AG08395 (cell line): ENCODE measurements at places on chromosomes 16 and 17.

- no peak for DNase-seq
Observed at GRCh38 chr16:46746821-46747776, 1.0 kb downstream of the MYLK3 start.

GRCh38 chr17:11467639-11468038, 130.6 kb upstream of the DNAH9 start:
- DNase-seq, result no peak

DNA sequence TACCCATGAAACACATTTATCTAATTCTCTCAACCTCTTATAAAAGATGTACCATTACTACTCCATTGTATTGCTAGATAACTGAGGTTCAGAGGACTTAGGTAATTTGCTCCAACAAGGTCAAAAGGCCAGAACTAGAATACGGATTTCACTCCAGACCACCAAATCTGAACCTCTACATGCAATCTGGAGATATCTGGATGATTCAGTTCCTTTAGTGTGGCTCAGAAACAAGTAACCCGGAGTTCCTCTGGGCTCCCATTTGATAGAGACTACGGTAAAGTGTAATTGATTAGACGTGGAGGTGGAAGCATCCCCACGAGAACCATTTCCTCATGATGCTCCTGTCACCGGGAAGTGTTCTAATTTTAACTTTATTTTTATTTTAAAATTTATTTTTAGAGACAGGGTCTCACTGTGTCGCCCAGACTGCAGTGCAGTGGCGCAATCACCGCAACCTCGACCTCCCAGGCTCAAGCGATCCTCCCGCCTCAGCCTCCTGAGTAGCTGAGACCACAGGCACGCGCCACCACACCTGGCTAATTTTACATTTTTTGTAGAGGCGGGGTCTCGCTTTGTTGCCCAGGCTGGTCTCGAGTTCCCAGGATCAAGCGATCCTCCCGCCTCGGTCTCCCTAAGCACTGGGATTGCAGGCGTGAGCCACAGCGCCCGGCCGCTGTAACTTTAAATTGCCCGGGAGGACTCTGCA, 608 bp upstream of the COX10 start:
- no peak for DNase-seq

DNA sequence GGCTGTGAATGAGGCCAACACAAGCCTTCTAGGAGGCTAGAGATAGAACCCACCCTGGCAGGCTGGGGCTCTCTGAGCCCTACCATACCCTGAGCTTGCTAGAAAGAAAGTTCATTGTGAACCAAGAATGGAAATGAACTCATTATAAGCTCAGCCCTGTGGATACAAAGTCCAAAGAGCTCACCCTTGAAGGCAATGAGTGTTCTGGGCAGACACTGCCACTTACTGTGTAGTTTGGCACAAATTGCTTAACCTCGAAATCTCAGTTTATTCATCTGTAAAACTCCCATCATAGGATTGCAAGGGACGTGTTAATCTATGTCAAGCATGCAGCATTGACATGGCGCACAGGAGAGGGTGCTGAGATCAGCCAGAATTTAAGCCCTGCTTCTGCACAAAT, 5.5 kb downstream of the KDM8 start:
- DNase-seq, result no peak

DNA sequence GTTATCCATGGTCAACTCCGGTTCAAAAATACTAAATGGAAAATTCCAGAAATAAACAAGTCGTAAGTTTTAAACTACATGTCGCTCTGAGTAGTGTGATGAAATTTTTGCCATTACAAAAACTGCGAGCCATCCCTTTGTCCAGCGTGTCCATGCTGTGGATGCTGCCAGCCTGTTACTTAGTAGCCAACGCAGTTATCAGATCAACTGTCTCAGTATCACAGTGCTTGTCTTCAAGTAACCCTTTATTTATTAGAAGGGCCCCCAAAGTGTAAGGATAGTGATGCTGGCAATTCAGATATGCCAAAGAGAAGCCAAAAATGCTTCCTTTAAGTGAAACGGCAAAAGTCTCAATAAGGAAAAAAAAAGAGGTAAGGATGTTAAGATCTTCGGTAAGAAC, 23.9 kb downstream of the SNN start:
- DNase-seq, result no peak

- peak; percentile 47 for DNase-seq
Observed at GRCh38 chr16:49755313-49755620, 100.6 kb downstream of the ZNF423 start.

DNA sequence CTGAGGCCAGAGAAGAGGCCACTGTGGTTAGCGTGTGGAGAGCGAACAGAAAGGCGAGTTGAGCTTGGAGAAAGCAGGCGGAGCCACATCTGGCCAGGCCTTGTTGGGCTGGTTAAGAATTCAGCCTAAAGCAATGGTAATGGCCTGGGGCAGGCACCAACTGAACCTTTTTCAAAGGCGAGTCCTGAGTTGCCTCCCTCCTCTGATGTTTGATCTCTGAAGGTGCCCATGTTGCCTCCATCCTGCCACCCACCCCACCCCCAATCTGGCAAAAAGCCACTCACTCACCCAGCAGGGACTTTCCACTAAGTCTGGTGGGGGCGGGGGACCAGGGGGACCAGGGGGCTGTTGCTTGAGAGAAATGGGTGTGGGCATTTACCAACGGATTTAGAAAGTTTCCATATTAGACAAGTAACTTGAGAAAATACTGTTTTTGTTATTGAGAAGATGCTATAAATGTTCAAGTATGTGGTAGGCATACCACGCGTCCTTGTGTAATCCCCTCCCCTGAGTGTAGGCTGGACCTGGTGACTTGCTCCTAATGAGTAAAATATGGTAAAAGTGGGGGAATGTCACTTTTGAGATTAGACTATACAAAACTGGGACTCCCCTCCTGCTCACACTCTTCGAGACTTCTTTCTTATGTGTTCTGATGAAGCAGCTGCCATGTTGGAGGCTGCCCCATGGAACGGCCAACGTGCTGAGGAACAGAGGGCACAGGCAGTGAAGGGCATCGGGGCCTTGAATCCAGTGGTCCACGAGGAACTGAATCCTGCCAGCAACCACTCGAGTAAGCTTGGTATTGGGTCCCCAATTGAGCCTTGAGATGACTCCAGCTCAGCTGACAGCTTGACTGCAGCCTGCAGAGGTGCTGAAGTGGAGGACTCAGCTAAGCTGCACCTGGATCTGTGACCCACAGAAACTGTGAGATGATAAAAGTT, 29.9 kb upstream of the TNS4 start:
- no peak for DNase-seq

DNA sequence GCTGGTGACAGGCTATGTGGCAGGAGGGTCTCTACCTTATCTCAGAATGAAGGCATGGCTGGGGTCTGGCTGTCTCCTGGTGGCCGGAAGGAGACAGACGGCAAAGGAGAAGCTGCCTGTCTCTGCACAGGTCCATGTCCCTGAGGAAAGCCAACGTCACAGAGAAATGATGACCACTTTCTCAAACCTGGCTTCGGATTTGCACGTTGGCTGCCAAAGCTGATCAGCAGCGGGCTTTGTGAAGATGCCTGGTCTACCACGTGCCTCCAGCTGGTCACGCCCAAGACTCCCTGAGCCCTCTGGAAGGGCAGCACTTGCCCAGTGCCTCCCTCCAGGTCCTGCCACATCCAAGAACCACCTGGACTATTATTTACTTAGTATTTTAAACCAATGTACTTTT, 8.4 kb downstream of the DEXI start:
- DNase-seq, result no peak

DNA sequence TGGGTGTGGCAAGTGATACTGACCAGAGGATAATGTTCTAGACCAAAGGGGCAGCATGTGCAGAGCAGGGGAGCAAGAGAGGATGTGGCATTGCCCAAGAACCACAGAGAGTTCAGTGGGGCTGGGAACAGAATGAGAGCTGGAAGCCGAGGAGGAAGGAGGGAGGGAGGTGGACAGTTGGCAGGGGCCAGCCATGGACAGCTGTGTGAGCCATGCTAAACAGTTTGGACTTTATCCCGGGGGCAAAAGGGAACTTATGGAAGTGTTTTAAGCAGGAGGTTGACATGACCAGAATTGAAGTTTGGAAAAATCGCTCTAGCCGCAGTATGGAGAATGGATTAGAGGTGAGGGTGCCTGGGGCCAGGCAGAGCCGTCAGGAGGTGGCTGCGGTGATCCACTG, 29.4 kb upstream of the TMEM132E start:
- no peak for DNase-seq

GRCh38 chr17:55273579-55274354, 9.0 kb downstream of the HLF start:
- DNase-seq, result peak; percentile 44

GRCh38 chr17:30580916-30581315, 103.7 kb downstream of the GOSR1 start:
- DNase-seq, result no peak
